ENCODE measurements at places on chromosomes 3 and 15.
A peak's percentile ranks its signal among the peaks of the same experiment; 100 is the strongest.

DNA sequence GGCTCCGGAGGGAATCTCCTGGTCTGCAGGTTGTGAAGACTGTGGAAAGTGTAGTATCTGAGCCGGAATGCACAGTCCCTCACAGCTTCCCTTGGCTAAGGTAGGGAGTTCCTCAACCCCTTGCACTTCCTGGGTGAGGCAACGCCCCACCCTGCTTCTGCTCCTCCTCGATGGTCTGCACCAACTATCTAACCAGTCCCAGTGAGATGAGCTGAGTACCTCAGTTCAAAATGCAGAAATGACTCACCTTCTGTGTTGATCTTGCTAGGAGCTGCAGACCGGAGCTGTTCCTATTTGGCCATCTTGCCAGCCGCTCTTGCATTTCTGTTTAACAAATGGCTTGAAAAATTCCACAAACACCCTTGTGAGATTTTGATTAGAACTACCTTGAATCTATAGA is 156.1 kb downstream of the STXBP5L start:
- no peak for DNase-seq

DNA sequence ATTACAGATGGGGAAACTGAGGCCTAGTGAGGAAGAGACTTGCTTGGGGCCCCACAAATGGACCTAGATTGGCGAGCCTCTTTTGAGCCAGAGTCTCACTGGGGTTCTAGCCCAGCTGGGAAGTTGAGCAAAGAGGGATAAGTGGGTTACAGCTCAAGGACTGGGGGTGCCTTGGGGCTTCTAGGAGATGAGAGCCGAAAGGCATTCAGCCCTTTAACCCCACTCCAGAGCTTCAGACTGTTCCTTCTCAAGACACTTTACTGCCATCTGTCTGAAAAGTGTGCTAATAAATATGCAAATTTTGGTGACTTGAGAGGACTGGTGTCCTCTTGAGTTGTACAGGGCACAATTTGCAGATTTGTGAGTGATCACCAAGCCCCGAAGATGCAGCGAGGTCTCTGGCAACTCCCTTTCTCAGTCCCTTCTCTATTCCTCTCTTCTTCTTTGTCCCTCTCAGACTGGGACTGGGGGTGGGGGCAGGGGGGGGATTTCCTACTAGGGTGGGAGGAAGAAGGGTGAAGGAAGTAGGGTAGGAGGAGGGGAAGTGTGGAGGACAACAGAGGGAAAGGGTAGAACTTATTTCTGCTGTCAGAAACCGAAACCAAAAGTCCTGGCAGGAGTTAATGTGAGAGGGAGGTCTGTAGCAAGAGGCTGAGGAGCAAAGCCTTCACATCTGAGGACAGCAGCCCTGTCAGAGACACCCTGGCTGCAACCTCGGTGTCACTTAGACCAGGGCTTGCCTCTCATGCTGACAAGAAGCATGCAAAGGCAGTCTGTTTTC is 16.2 kb upstream of the ANKDD1A start:
- DNase-seq = no peak

- DNase-seq = no peak
These were observed 165.0 kb upstream of the SUCLG2 start for GRCh38 chr3:67819447-67819846.

- DNase-seq = no peak
These were observed 123.2 kb downstream of the ARNT2 start for GRCh38 chr15:80527406-80527805.

- DNase-seq = no peak
These were observed 91.0 kb upstream of the PLAAT1 start for GRCh38 chr3:193149998-193150397.

GRCh38 chr3:187323091-187323490 is 31.6 kb upstream of the MASP1 start:
- no peak for DNase-seq

DNA sequence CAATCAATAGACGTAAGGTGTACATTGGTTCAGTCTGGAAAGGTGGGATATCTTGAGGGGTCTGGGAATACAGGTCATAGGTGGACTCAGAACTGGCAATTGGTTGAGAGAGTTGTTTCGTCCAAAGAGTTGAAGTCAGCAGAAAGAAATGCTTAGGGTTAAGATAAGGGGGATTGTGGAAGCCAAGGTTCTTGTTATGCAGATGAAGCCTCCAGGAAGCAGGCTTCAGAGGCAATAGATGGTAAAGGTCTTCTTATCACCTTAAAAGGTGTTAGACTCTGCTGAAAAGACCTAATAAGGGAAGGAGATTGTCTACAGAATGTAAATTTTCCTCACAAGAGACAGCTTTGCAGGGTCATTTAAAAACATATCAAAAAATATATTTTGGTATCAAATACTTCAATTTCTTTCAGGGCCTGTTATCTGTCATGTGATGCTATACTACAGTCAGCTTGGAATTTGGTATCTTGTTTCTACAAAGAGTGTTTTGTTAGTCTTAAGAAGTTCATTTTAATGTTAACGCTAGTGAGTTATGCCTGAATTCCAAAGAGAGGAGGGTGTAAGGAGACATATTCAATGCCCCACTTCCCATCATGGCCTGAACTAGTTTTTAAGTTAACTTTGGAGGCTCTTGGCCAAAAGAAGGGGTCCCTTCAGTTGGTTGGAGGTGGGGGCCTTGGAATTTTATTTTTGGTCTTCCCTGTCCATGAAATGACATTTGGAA is 378.2 kb upstream of the ROBO2 start:
- DNase-seq = no peak

GRCh38 chr3:169146179-169146665 is 517.3 kb downstream of the MECOM start:
- DNase-seq = no peak

DNA sequence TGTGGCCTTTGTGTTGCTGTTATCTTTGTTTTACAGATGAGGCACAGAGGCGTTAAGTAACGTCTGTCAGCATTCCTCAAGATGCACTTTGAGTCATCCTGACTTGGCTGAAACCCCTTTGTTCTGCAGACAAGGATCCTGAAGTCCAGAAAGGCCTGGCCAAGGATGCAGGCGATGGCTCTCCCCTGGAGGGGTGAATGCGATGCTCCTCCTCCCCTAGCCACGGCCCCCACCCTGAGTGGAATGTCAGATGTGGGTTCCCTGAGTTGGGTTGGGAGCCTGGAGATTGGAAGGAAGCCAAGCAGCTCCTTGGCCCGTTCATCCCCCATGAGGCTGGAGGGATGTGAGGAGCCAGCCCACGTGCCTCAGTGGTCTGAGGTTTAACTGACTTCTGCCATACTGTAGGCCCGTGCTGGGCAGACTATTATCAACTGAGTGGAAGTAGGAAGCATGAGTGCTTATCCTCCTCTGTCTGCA is 43.3 kb downstream of the POMGNT2 start:
- no peak for DNase-seq

DNA sequence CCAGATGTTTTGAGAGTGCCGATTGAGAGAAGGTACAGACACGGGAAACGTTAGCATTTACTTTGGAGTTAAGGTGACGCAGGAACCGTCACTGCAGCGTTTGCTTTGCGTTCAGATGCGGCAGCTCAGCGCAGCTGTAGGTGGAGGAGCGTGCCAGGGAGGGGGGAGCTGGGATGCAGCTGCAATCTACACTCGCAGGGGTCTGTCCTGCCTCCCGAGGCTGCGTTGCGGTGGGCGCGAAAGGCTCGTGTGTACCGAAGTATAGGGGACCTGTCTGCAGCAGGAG is 425 bp upstream of the FYTTD1 start:
- DNase-seq = no peak

GRCh38 chr3:31768479-31769125 is 212.5 kb downstream of the OSBPL10 start:
- DNase-seq = peak; percentile 41
